ENCODE measurements at places on chromosomes 4 and X.

GRCh38 chr4:39169426-39169825 lies 12.9 kb upstream of the WDR19 start:
- no peak for DNase-seq

DNA sequence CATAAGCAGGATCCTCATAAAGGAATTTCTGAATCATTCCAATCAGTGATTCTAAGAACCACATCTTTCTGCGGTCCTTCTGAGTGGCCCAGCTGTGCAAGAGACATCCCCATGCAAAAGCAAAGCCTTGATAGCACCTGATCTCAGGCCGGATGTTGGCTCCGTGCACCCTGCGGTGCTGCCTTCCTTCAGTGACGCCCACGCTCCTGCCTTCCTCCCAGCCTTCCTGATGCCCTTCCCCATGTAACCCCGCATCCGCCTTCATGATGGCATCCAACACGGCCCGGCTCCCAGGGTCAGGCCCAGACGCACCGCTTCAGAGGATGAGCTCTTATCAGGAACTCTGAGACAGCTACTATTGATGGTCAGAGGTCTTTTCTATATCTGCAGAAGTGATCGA lies 20.4 kb upstream of the CYP4V2 start:
- no peak for DNase-seq

GRCh38 chr4:6555519-6555918 lies 19.5 kb upstream of the MAN2B2 start:
- no peak for DNase-seq

- no peak for DNase-seq
Measured at GRCh38 chrX:67781132-67781531, 237.3 kb downstream of the AR start.

DNA sequence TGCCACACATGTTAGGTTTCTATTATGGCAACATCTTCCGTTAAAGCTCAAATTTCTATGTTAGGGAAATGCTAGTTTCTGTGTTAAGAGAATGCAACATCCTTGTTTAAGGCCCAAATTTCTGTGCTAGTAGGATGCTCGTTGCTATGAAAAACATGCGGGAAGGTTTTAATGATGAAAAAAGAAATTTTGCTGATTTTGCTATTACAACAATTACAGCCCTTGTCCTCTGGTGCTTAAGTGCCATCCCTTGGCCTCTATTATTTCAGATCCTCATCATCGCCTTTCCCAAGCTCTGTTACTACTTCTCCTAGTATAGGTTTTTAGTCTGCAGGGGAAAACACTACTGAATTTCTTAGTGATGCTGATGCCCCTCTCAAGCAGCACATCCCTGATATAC lies 412.6 kb upstream of the NDST3 start:
- DNase-seq: no peak

DNA sequence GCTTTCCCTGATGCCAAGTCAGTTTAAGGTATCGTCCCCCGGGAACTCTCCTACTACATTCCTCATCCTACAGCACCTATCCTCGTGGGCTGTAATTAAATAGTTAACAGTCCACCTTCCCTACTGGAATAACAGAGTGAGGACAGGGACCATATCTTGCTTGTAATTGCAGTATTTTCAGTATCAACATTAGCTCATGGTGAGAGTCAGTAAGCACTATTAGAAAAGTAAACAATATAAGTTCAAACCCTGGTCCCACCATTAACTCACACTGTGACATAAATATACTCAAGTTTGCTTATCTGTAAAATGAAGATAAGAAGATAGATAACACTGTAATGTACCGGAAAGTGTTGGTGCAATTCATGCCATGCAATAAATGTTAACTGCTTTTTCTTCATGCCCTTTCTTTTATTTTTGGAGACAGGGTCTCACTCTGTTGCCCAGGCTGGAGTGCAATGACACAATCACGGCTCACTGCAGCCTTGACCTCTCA lies 61.3 kb downstream of the SH3RF1 start:
- DNase-seq: no peak

DNA sequence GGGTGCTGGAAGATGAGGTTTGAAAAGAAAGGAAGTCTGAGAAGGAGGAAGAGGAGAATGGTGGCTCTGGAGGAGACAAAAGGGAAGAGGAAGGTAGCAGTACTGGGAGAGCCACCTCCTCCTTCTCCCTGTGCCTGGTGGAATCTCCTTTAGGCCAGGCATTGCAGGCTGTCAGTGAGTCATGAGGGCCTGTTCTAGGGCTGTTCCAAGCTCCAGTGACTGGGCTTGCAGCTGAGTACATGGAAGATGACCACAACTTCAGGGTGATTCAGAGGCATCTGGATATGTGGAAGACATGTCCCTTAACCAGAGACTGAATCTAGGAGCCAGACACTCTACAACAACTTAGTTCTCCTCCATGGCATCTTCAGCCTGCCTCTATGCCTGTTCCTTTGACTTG lies 107.8 kb downstream of the EFNB1 start:
- DNase-seq: no peak

GRCh38 chrX:144801786-144802185 lies 445.5 kb upstream of the SPANXN1 start:
- DNase-seq: no peak

DNA sequence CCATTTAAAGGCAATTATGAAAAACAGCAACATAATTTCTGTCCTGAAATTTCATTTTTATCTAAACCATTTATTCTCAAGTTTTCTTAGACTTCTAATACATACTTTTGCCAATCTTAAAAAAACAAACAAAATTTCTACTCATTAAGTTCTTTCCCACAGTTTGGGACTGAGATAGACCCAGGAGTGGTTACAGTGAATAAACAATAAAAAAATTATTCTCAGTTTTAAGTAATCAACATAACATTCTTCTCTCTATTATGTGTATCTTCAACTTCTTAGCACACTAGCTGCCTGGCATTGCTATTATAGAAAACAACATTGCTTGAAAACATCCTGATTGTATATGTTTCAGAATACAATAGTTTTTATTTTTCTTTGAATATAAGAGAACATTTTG lies 532.8 kb downstream of the IL15 start:
- DNase-seq: no peak

GRCh38 chr4:148052448-148052847 lies 320.6 kb downstream of the ARHGAP10 start:
- no peak for DNase-seq

DNA sequence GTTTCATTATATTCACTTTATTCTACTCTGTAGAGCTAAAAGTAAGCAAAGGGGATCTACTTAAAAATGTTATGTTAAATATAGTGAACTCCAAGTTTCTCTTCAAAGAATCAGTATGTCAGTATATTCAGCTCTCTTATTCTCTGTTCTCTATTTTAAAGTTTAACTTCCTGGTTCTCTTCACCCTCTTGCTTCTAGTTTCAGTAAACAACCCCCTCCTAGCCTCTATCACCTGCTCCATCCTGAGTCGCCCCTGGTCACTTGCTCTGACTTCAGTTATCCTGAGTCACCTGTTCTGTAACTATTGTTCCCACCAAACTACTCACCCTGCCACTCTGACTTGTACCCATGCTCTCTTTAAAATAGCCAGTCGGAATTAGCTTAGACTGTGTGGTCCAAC lies 180.9 kb upstream of the AADAT start:
- DNase-seq: no peak

DNA sequence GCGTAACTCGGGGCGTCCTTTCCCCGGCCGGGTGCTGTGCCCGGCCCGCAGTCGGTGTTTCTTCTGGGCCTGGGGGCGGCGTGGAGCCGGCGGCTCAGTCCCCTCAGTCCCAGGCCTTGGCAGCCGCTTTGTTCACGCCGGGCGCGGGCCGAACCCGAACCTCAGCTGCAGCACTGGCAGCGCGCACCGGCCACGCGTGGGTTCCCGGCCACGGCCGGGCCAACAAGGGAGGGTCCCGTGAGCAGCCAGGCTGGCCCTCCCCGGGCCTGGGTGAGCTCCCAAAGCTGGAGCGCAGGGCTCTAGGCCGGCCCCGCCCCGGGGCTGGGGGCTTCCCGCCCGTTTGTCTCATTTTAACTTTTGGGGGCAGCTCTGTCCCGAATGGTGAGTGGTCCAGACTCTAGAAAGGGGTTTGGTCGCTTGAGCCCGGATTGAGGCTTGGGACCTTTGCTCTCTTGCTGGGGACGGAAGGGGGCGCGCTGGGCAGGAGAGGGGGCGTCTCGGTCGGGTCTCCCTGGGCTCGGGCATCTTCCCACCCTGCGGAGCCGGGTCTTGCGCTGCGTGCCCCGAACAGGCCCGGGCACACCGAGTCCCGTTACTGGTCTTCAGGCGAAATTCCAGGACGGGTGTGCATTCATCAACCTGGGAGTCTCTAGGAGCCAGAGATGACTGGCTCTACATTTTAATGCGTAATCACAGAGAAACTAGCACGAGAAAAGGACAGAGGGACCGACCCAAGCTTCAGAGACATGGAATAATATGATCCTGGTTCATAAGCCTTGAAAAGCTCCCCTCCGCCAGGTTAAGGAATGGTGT lies 177.1 kb downstream of the CBR4 start:
- DNase-seq: peak; percentile 85

DNA sequence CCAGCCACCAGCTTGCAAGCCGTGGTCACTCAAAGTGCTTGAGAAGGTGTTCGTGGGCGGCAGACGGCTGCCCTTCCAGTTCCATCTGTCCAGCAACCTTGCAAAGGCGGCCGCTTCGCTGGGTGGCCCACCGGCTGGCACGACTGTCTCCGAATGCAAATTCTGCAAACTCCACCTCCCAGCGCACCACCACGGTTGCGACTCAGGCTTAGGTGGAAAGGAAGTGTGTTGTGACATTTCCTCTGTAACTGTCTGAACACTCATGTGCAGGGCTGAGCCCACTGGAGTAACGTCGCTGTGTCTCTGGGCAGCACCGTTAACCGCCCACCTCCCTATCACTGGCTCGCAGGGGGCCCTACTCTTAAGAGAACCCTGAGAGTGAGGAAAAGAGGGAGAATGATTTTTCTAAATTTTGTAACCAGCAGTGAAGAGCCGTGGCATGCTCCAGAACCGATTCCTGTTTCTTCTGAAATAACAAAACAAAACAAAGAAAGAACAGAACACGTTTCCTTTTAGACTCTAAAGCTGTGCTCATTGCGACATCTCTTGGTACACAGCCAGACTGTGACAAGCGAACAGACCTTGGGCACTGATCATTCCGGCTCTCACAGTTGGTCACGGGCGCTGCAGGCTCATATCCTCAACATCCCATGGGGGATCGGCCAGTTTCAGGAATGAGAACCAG lies at the start of gene P2RY8:
Gene P2RY8 (minus strand): TSS at position 155 of the 685 bp plus-strand sequence. CDS start 70,627 bp downstream, outside the sequence.
- DNase-seq: no peak

DNA sequence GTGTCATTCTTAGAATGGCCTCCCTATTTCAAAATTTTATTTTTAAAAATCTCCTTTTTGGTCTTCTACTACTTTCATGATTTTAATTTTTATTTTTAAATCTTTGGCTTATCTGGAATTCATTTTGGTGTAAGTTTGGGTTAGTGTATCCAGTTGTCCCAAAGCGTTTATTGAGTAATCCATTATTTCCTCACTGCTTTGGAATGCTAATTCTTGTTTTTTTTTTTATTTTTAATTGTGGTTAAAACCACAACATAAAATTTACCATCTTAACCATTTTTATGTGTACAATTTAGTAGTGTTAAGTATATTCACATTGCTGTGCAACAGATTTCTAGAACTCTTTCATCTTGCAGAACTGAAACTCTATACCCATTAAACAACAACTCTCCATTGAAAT lies 8.7 kb downstream of the CITED1 start:
- no peak for DNase-seq

- no peak for DNase-seq
Measured at GRCh38 chrX:41858161-41858775, 65.1 kb downstream of the CASK start.

DNA sequence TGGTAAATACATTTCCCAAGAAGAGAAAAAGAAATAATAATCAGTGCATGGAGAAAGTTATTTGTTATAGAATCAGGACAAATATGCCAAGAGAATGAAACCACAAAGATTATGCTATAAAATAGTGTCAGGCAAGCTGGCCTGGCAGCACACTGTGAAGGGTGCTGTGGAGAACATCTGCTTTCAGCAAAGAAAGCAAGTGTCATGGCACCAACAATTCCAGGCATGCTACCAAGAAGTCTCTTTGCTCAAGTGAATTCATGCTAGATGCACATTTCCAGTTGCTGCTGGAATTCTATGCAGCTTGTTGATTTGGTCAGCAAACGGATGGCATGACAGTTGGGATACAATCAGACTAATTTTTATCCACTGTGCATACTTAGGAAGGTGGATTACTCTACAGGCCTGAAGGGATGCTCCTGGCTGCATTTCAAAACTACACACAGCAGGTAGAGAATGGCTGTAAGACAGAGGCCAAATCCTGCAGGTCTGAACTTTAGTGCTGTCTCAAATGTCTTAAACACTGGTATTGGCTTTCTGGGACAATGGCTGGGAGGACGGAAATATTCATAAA lies 154.6 kb upstream of the FAT1 start:
- no peak for DNase-seq

- no peak for DNase-seq
Measured at GRCh38 chr4:75843596-75843995, 58.7 kb downstream of the PPEF2 start.

DNA sequence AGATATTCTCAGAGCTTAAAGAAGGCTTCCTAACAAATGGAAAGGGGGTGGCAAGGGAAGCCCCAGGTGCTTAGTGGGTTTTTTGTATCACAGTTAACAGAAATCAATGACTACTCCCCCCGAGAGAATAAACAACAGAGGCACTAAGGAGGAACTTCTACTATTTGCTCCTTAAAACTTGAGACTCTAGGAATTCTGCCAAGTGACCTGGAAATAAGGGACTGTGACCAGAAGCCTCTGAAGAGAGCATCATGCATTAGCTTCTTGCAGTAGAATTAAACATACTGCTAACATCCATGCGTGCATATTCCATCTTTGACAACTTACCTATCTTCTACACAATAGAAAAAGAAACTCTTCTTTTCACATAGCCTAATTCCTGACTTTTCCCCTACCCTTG lies 86.8 kb downstream of the CAMK2D start:
- DNase-seq: peak; percentile 70

DNA sequence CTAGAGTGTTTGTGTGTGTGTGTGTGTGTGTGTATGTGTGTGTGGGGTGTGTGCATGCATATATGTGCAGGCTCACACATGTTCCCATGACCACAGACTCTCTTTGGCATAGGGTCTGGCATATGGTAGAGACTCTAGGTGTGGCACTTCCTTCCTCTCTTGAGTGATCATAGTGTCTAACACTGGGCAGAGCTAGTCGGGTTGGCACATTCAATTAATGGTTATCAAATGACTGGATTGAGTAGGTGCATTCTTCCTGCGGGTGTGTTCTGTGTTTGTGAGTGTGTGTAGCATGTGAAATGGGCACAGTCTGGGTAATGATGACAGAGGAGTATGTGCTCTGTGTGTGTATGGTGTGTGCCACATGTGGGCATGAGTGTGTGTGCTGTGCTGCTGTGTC lies 106.5 kb downstream of the EFNB1 start:
- DNase-seq: no peak

DNA sequence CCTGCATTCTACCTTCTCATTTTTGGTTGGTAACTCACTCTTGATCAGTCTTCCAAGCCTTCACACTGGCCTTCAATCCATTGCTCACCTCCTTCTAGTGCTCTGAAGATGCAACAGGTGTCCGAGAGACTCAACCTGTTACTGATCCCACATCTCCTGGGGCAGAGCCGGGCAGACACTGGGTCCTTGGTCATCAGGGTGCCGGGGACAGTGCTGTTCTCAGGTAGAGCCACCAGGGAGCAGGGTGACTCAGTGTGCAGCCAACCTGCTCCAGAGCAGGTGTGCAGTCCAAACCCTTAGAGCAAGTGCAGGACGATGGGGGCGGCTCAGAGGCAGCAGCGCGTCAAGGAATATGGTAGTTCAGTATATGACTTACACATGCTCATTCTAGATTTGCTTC lies 188.4 kb downstream of the DHX15 start:
- DNase-seq: no peak

GRCh38 chrX:108091878-108092291 lies 307 bp downstream of the ATG4A start:
- no peak for DNase-seq
